Fibroblast of skin of back (primary cell): ENCODE measurements at places on chromosomes 5 and 9.
A peak's percentile ranks its signal among the peaks of the same experiment; 100 is the strongest.

- DNase-seq, result no peak
Measured at GRCh38 chr5:16727755-16728325, 111.0 kb upstream of the RETREG1 start.

DNA sequence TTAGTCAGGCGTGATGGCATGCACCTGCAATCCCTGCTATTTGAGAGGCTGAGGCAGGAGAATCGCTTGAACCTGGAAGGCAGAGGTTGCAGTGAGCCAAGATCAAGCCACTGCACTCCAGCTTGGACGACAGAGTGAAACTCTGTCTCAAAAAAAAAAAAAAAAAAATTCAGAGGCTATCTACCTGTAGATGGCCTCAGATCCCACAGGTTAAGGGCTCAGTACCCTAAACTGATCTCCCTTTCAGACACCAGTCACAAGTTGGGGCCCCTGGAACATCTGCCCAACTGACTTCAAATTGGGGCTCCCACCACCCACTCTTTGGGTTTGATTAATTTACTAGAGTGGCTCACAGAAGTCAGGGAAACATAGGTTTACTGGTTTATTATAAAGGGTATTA is 65.4 kb upstream of the ERCC6L2 start:
- no peak for DNase-seq

- DNase-seq, result no peak
Measured at GRCh38 chr5:14810928-14811572, 60.5 kb downstream of the ANKH start.

GRCh38 chr5:56534102-56534829 is 281.1 kb upstream of the MAP3K1 start:
- no peak for DNase-seq

- no peak for DNase-seq
Measured at GRCh38 chr5:100252944-100253343, 282.2 kb upstream of the FAM174A start.

GRCh38 chr5:10467281-10468198 is 25.9 kb downstream of the ROPN1L start:
- DNase-seq, result peak; percentile 54

DNA sequence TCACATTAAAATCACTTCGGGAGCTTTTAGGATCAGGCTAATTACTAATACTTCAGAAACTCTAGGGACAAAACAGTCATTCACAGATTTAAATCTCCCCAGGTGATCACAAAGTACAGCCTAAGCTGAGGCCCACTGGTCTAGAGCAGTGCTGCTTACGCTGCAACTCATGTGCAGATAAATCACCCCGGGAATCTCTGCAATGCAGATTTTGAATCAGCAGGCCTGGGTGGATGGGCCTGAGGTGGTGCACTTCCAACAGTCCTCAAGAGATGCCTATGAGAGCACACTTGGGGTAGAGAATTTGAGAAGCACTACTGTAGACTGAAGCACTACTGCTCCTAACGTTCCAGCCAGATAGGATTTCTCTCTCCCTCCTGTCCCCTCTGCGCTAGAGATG is 28.4 kb downstream of the CSF1R start:
- DNase-seq, result no peak
